AG20443 (cell line): ENCODE measurements at places on chromosomes 2 and 18.

- no peak for DNase-seq
Measured at GRCh38 chr18:35807811-35808335, 164.6 kb upstream of the RMP24 start.

- DNase-seq: no peak
Measured at GRCh38 chr18:12776821-12777471, 74.1 kb downstream of the PSMG2 start.

DNA sequence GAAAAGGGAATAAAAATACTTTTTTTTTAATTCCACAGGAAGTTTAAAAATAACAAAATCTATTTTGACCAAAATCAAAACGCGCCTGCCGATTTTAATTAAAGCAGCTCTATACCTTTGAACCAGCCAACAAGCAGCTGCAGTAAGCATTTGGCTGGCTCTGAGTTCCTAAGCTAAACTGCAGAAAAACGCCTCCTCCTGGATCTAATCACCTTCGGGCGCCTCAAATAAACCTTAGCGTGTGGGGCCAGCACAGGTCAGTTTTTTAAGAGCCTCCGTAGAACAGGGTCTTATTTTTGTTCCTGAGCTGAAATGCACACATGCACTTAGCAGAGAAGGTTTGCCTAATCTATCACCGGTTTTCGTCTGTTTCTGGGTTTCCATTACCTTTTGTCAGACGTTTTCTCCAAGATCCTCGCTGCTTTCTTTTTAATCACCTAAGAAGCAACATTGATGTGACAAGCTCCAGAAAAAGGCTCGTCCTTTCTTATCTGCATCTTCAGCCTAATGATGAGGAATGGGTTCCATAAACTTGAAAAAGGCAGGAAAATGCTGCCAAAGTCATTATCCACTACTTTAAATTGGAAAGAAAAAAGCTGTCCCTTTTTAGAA lies 64.7 kb upstream of the HNRNPA3 start:
- DNase-seq: no peak

DNA sequence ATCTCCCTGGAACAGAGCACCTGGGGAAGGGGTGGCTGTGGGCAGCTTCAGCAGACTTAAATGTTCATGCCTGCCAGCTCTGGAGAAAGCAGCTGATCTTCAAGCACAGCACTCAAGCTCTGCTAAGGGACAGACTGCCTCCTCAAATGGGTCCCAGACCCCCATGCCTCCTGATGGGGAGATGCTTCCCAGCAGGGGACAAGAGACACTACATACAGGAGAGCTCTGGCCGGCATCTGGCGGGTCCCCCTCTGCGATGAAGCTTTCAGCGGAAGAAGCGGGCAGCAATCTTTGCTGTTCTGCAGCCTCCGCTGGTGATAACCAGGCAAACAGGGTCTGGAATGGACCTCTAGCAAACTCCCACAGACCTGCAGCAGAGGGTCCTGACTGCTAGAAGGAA lies 294.8 kb downstream of the RND3 start:
- no peak for DNase-seq

- no peak for DNase-seq
Measured at GRCh38 chr2:124258140-124258880, 233.2 kb downstream of the CNTNAP5 start.
